Neuronal stem cell (in vitro differentiated cells): ENCODE measurements at places on chromosomes 1 and 21.

DNA sequence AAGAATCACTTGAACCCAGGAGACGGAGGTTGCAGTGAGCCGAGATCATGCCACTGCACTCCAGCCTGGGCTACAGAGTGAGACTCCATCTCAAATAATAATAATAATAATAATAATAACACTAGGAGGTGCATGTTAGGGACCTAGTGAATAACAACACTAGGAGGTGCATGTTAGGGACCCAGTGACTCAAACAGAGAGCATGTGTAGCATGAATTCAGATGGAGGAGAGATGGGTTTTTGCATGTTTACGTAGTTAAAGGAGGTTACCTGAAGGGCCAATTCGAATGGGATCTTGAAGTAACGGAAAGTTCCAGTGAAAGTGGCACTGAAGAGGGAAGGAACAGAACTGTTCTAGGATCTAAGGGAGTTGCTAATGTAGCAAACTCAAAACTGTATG is 7.1 kb upstream of the KCNK1 start:
- no peak for DNase-seq

- no peak for DNase-seq
Observed at GRCh38 chr1:167499664-167500101, 18.6 kb downstream of the CD247 start.

- no peak for DNase-seq
Observed at GRCh38 chr1:196466654-196467053, 141.6 kb downstream of the KCNT2 start.

DNA sequence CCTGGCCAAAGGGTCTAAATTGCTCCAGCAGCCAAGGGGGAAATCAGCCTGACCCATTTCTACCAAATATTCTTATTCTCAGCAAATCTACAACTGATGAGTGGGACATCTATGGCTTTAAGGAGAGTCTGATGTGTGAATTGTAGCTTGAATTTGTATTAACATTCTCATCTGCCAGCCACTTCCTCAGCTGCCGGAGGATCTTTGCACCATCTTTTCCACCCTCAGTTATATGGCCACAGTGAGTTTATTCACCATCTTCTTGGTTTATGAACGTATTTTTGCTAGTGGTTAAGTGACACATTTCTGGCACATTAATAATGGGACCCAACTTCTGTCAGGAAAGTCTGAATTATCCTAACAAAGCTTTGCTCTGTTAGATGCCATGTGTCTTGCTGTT is 69.6 kb downstream of the COLGALT2 start:
- DNase-seq = no peak

GRCh38 chr1:116981521-116982037 is 20.0 kb upstream of the CD101 start:
- DNase-seq = no peak

- no peak for DNase-seq
Observed at GRCh38 chr1:20590306-20590777, 1.4 kb downstream of the CDA start.

DNA sequence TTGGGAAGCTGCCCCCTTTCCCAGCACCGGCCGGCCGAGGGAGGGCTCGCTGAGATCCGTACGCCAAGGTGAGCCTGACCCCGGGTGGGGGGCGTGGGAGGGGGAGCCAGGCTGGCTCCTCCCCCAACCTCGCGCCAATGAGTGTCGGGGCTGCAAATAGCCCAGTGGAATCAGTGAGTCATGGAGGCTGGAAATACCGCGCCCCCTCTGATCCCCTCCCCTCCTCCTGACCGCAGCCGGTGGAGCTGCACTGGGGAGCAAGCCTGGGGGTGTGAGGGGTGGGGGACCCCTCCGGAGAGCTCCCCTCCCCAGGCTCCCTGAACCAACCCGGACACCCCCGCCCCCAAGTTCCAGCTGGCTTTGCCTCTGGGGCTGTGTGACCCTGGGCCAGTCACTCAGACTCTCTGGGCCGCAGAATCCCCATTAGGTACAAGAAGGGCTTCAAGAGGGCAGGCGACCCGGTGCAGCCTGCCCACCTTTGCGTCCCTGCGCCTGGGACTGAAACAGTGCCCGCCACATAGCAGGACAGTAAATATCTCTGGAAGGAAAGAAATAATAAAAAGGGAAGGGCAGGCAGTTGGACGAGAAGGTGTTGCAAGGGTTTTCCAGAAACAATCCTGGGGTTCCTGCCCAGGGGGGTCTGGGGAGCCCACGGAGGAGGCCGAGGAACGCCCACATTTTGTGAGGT is 4.5 kb downstream of the HSPB7 start:
- no peak for DNase-seq

DNA sequence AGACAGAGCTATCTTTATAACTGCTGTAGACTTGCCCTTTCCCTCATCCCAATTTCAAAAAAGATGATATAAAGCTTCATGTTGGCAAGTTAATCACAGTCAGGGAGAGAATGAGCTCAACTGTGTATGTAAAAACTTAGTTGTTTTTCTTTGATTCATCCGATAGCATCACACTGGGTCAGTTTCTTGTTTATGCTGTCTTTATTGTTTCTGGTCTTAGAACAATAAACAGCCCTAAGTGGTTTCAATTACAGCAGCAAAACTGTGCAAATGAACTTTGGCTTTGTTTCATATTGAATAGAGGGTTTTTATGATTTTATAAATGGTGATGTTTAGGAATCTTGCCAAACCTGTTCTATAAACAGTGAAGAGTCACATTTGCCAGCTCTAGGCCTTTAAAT is 423.8 kb upstream of the CXADR start:
- DNase-seq = no peak

- DNase-seq = no peak
Observed at GRCh38 chr1:108780937-108781574, 34.6 kb downstream of the STXBP3 start.

GRCh38 chr21:32207406-32207716 is 71.5 kb downstream of the MIS18A start:
- no peak for DNase-seq

- no peak for DNase-seq
Observed at GRCh38 chr1:63833363-63834119, 59.7 kb downstream of the ROR1 start.

- no peak for DNase-seq
Observed at GRCh38 chr1:31476891-31477846, 64.2 kb downstream of the SERINC2 start.
